Left ventricle myocardium inferior (tissue), 1 donor: ENCODE measurements at places on chromosomes 2 and 18.
A peak's percentile ranks its signal among the peaks of the same experiment; 100 is the strongest.

GRCh38 chr2:134271758-134272157 lies 17.9 kb downstream of the MGAT5 start:
- H3K27me3 ChIP-seq: no peaks in the 10 kb centered on the region
- DNase-seq: no peak
- H3K4me1 ChIP-seq: peaks cover 96% of the 10 kb centered on the region
- H3K27ac ChIP-seq: peak overlapping the region; percentile 71

DNA sequence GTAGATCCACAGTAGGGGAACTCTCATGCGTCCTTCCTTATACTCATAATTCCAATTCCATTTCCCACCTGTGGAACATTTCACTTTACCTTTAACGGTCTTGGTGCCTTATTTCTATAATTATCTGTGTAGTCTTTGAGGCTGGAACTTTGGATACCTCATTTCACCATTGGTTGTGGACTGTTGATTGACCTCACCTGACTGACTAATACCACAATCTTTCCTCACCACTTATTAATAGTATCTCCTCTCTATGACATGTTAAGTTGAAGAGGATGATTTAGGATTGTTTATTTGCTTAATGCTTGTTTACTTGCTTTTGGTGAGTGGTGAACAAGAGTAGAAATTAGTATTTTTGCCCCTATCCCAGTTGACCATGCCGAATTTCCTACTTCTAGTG lies 50.0 kb downstream of the R3HDM1 start:
- H3K27ac ChIP-seq: no peak overlapping the region
- H3K4me3 ChIP-seq: no peak overlapping the region
- peaks cover 9% of the 10 kb centered on the region for H3K4me1 ChIP-seq
- no peak for DNase-seq
- no peaks in the 10 kb centered on the region for H3K27me3 ChIP-seq
- no peaks in the 10 kb centered on the region for H3K36me3 ChIP-seq

- H3K27ac ChIP-seq: no peak overlapping the region
- no peaks in the 10 kb centered on the region for H3K27me3 ChIP-seq
- H3K4me1 ChIP-seq: peaks cover 15% of the 10 kb centered on the region
- no peak overlapping the region for H3K4me3 ChIP-seq
- no peak for DNase-seq
Observed at GRCh38 chr18:23212161-23212560, 76.9 kb downstream of the CABLES1 start.

DNA sequence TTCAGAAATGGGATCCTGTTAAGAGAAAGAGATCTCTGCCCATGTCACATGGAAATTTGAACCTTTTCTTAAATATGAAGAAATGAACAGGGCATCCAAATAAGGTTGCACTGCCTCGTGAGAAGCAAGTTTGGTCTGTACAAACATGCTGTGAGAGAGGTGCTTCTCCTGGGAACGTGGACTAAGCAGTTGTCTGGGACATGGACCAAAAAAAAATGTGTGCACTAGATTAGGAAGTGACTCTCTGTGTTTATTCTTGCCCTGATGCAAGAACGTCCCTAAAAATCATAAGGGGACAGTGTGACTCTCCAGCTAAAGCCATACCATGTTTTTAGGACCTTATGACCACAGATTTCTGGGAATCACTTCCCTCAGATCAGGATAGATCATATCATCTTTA lies 23.7 kb upstream of the GCG start:
- no peak overlapping the region for H3K4me3 ChIP-seq
- DNase-seq: no peak
- H3K27me3 ChIP-seq: no peaks in the 10 kb centered on the region
- H3K27ac ChIP-seq: no peak overlapping the region
- H3K36me3 ChIP-seq: no peaks in the 10 kb centered on the region

DNA sequence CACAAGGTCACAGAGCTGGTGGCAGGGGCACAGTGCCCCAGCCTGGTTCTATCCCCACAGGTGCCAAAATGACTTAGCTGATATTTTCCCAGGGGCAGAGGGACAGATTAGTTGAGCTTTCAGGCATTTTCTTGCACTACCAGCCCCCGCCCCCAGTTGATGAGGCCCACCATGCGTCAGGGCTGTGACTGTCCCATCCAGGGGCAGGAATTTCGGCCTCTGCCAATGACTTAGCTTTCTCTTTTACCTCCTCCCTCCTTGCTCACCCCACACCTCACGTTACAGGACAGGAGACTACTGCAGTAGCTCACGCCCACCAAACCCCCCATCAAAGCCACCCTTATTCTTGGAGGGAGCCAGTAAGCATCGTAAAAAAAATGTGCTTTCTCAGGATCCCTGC lies 31.5 kb downstream of the MRO start:
- H3K4me1 ChIP-seq: no peaks in the 10 kb centered on the region
- no peak overlapping the region for H3K27ac ChIP-seq
- no peaks in the 10 kb centered on the region for H3K36me3 ChIP-seq
- no peak overlapping the region for H3K4me3 ChIP-seq
- peaks cover 15% of the 10 kb centered on the region for H3K27me3 ChIP-seq

GRCh38 chr2:223768179-223768578 lies 69.2 kb downstream of the AP1S3 start:
- H3K36me3 ChIP-seq: no peaks in the 10 kb centered on the region
- H3K4me1 ChIP-seq: no peaks in the 10 kb centered on the region
- H3K27me3 ChIP-seq: no peaks in the 10 kb centered on the region
- DNase-seq: no peak
- no peak overlapping the region for H3K27ac ChIP-seq
- no peak overlapping the region for H3K4me3 ChIP-seq

DNA sequence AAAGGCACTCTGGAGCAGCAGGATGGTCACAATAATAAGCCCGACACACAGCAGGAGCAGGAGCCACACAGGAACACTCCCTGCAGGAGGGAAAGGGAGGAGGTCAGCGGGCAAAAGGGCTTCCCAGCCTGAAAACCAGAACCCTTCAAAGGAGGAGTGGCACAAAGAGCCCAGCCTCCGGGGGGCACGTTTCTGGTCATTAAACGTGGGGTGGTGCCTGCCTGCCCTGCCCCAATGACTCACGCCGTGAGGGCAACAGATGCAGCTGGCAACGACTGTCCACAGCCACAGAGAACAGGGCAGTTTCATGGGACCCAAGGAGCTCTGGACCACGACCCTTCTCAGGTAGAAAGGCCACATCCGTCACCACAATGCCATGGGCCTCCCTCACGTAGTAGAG lies 3.0 kb downstream of the PREB start:
- H3K27ac ChIP-seq: no peak overlapping the region
- peaks cover 23% of the 10 kb centered on the region for H3K4me1 ChIP-seq
- no peak for DNase-seq
- H3K4me3 ChIP-seq: no peak overlapping the region

GRCh38 chr2:238492840-238493239 lies 66.1 kb downstream of the ASB1 start:
- peaks cover 69% of the 10 kb centered on the region for H3K27me3 ChIP-seq
- no peaks in the 10 kb centered on the region for H3K36me3 ChIP-seq
- no peak for DNase-seq
- no peaks in the 10 kb centered on the region for H3K4me1 ChIP-seq
- H3K27ac ChIP-seq: no peak overlapping the region
- H3K4me3 ChIP-seq: no peak overlapping the region

GRCh38 chr2:238020816-238021215 lies 40.0 kb upstream of the SCLY start:
- no peak for DNase-seq
- H3K27ac ChIP-seq: no peak overlapping the region
- H3K27me3 ChIP-seq: no peaks in the 10 kb centered on the region
- no peak overlapping the region for H3K4me3 ChIP-seq
- peaks cover 25% of the 10 kb centered on the region for H3K36me3 ChIP-seq

- no peaks in the 10 kb centered on the region for H3K27me3 ChIP-seq
- H3K4me3 ChIP-seq: no peak overlapping the region
- peak overlapping the region; percentile 64 for H3K27ac ChIP-seq
- peaks cover 75% of the 10 kb centered on the region for H3K4me1 ChIP-seq
- H3K36me3 ChIP-seq: no peaks in the 10 kb centered on the region
Observed at GRCh38 chr2:98709535-98709934, 21.4 kb downstream of the MGAT4A start.

DNA sequence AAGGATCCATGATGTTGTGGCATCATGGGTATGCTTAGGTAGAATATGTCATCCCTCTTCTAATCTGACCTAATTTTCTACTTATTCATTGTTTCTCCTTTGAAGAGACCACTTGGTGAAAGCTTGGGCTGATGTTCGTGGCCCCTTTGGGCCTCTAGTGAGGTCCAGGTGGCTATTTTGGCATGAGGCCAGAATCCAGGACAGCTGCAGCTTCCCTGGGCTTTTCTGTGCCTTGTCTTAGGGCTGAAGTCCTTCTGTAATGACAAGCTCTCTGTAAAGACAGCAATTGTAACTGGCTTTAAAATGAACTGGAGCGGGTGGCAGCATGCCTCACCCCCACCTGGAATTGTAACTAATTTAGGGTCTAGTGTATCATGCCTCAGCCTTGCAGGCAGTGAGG lies 15.6 kb upstream of the MC2R start:
- no peaks in the 10 kb centered on the region for H3K27me3 ChIP-seq
- no peak overlapping the region for H3K27ac ChIP-seq
- H3K4me3 ChIP-seq: no peak overlapping the region
- H3K4me1 ChIP-seq: no peaks in the 10 kb centered on the region
- no peak for DNase-seq

GRCh38 chr18:36672437-36673344 lies 156.1 kb downstream of the TPGS2 start:
- no peak for DNase-seq
- H3K27ac ChIP-seq: peak overlapping the region; percentile 1
- H3K27me3 ChIP-seq: no peaks in the 10 kb centered on the region
- H3K4me3 ChIP-seq: peak overlapping the region; percentile 26

DNA sequence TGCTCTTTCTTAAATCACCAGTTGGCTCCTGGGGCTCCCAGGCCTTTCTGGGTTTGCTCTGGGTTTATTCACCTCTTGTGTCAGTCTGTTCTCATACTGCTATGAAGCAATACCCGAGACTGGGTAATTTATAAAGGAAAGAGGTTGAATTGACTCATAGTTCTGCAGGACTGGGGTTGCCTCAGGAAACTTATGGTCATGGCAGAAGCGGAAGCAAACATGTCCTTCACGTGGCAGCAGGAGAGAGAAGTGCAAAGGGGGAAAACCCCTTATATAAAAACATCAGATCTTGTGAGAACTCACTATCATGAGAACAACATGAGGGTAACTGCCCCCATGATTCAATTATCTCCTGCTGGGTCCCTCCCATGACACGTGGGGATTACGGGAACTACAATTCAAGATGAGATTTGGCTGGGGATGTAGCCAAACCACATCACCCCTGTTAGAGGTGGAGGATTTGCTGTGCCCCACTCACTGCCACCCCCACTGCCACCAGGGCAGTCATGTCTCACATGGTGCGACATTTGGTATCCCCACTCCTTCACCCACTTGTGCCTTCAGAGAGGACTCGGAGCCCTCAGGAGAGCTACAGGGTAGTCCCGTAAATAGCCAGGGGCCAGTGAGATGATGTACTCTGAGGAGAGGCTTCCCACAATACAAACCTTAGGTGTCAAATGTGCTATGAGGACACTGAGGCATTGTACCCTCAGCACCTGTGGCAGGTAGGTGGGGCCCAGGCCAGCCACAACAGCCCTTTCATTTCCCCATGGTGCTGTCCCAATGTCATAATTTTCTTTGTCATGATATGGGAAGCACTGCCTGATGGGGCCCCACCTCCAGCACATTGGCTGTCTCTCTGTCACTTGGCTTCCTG lies 35.7 kb downstream of the CDC42EP3 start:
- H3K36me3 ChIP-seq: no peaks in the 10 kb centered on the region
- DNase-seq: no peak
- H3K4me3 ChIP-seq: no peak overlapping the region
- peaks cover 24% of the 10 kb centered on the region for H3K4me1 ChIP-seq

- no peak overlapping the region for H3K27ac ChIP-seq
- no peak for DNase-seq
- peaks cover 85% of the 10 kb centered on the region for H3K36me3 ChIP-seq
- no peaks in the 10 kb centered on the region for H3K27me3 ChIP-seq
- H3K4me3 ChIP-seq: no peak overlapping the region
Observed at GRCh38 chr18:21534327-21534726, 66.2 kb downstream of the ESCO1 start.

GRCh38 chr2:241064008-241064801 lies 37.9 kb downstream of the MTERF4 start:
- H3K27ac ChIP-seq: no peak overlapping the region
- peak overlapping the region; percentile 38 for H3K4me3 ChIP-seq
- peaks cover 11% of the 10 kb centered on the region for H3K4me1 ChIP-seq
- DNase-seq: no peak
- H3K36me3 ChIP-seq: peaks cover 20% of the 10 kb centered on the region

- DNase-seq: no peak
- peaks cover 25% of the 10 kb centered on the region for H3K4me1 ChIP-seq
- H3K27ac ChIP-seq: peak overlapping the region; percentile 56
- H3K27me3 ChIP-seq: no peaks in the 10 kb centered on the region
Observed at GRCh38 chr2:173059292-173059691, 16.4 kb upstream of the MAP3K20 start.

DNA sequence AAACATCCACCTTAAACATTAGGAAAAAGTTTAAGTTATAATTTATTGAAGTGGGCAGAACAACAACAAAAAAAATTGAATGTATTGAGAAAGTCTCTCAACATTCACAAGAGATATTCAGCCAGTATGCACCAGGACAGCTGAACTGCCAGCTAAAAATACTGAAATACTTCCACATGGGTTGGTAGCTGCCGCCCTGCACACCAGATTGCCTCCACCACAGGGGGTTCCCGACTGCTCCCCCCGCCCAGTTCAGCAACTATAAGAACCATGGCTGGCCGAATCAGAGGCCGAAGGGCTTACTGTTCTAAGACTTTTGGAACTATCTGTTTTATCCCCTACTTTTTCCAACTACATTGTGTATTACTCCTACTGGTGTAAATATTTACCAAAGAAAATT lies 150.0 kb upstream of the LRP1B start:
- no peak for DNase-seq
- H3K27ac ChIP-seq: no peak overlapping the region
- no peak overlapping the region for H3K4me3 ChIP-seq
- no peaks in the 10 kb centered on the region for H3K4me1 ChIP-seq
- no peaks in the 10 kb centered on the region for H3K36me3 ChIP-seq

DNA sequence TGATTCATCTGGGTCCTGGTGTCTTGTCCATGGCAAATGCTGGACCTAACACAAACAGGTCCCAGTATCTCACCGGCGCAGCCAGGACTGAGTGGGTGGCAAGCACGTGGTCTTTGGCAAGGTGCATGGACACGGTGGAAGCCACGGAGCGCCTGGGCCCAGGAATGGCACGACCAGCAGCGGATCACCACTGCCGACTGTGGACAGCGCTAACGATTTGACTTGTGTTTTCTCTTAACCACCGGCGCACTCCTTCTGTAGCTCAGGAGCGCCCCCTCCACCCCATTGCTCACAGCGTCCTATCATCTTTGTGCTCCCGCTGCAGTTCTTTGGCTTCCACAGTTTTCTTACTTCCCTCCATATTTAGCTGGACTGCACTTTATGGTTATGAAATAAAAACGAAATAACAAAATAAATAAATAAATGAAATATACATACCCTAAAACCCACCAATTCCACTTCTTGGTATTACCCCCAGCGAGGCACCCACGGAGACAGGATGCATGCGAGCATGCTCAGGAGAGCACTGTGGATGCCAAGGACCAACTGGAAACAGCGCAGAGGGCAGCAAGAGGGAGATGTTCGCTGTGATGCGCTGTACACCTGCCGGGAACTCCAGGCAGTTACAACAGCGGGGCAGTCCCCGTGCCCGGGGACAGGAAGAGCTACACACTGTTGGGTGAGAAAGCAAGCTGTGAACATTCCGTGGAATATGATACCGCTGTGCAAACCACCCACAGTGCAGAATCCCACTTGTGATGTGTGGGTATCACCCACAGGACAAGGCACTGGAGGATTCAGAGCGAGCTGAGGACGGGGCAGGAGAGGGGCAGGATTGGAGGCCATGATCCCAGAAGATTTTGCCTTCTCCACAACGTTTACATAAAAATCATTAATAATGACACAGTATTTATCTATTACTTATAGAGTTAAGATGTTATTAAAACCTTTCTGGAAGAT lies 7.0 kb upstream of the CIDEA start:
- no peaks in the 10 kb centered on the region for H3K36me3 ChIP-seq
- DNase-seq: no peak
- H3K4me1 ChIP-seq: no peaks in the 10 kb centered on the region
- H3K27me3 ChIP-seq: peaks cover 59% of the 10 kb centered on the region
